NT2/D1 (cell line): ENCODE measurements at places on chromosomes 1 and 21.

- DNase-seq: no peak
Measured at GRCh38 chr1:77016386-77016985, 149.2 kb downstream of the ST6GALNAC5 start.

DNA sequence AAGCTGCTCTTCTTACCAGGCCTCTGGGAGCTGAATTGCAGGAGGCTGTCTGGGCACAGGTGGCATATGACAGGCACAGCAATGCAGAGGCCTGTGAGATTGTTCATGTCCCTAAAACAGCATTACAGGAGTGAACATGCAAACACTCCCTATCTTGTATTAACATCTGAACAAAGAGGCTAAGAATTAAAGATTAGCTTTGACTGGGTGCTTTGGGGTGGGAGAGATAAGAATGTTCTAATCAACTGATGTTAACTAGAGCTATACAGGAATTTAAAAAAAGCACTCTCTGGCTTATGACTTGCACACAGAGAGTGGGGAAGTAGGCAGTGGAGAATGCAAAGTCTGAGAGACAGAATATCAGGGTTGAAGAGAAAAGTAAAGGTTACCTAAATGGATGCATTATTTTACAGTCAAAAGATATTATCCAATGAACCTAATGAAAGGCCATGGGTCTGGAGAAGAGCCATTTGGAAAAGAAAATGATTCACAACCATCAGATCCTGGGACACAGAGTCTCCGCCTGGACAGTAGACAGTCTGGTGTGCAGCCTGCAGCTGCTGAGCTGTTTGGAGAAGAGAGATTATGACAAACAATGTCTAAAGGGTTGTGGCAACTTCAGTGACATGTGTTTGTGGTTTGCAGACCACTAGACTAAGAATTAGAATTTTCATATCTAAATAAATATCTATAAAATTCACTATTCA is 20.2 kb downstream of the DPT start:
- no peak for DNase-seq

- DNase-seq: no peak
Measured at GRCh38 chr21:44398499-44398898, 45.1 kb downstream of the TRPM2 start.

DNA sequence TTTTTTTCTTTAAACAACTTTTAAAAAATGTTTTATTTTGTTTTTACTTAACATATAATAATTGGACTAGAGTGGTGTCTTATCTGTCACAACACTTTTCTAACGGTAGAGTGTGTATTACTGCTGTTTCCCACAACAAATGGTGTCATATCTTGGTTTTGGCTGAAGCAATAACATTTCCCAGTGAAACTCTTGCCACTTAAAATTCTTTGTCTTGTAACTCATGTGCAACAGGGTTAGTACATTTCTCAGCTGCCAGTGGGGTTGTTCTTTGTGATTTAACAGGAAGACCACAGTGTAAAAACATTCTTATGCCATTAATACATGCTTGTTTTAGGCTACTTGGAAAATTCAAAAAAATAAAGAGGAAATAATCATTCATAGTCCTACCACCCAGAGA is 43.5 kb downstream of the ALPL start:
- no peak for DNase-seq

DNA sequence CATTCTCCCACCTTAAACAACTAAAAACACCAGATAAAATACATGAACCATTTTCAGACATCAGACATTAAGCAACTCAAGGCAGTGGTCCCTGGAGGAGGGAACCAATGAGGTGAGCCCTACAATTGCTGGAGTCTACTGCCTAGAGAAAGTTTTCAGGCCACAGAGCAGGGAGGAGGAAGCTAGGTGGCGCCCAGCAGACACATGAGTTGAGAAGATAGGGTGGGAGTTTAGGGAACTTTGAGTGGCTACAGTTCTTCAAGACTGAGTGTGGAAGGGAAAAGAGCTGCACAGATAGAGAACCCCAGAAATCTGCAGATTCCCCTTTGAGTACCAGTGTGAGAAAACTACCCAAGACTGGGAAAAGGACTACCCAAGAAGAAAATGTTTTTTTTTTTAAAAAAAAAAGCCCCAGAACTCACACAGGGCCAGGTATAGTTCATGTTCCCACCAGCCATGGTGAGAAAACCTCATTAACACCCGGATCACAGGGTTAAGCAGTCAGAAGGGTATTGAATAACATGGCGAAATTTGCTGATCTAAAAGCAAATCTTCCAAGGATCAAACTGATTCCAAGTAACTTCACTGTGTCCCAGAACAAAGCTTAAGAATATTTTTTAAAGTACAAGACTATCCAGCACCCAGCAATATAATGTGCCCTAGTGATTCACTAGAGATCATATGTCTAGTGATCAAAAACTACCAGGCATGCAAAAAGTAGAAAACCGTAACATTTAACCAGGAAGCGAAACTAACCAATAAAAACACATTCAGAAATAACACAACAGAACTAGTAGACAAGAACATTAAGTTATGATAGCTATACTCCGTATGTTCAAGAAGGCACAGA is 12.0 kb downstream of the ALDH9A1 start:
- DNase-seq: no peak

GRCh38 chr1:30995990-30996612 is 69.4 kb downstream of the PUM1 start:
- DNase-seq: no peak

GRCh38 chr21:25999921-26000582 is 170.5 kb downstream of the APP start:
- no peak for DNase-seq

DNA sequence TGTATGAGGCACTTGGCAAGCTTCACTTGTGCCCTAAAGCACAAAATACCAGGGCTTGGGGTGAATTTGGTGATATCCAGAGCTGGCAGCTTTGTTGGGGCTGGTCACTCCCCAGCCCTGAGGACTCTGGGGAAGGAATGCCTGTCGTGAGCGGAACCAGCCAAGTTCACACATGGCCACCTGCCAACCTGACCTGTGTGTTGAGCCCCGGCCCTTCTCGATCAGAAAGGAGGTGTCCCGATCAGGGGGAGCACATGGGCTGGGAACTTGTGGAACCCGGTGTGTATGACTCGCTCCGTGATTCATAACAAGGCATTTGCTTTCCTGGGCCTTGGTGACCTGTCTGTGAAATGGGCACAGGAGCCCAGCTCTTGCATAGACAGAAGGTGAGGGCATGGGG is 43.1 kb downstream of the AGPAT3 start:
- DNase-seq: no peak

DNA sequence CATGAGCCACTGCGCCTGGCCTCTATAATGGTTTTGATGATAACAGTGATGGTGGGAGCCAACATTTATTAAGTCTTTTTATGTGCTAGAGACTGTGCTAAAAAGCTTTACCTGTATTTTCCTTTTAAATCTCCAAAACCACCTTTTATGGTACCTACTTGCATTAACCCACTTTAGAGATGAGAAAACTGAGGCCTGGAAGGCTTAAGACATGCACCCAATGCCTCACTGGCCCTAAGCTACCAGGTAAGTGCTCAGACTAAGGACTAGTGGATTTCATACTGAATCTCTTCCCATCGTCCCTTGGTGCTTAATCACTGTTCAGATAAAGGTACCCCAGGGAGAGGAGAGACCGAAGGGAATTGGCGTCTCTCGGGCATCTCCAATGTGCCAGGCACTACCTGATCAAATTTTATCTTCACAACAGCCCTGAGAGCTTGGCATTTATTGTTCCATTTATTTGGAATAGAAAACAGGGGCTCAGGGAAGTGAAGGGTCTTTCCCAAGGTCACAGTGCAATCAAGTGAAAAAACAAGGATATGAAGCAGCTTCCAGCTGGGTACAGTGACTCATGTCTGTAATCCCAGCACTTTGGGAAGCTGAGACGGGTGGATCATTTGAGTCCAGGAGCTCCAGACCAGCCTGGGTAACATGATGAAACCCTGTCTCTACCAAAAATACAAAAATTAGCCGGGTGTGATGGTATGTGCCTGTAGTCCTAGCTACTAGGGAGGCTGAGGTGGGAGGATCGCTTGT is 84.2 kb downstream of the LACTBL1 start:
- no peak for DNase-seq

- no peak for DNase-seq
Measured at GRCh38 chr1:42127767-42128166, 25.4 kb upstream of the GUCA2B start.

GRCh38 chr1:59199719-59200376 is 97.0 kb upstream of the FGGY start:
- DNase-seq: no peak

- DNase-seq: no peak
Measured at GRCh38 chr1:37605806-37606474, 10.2 kb upstream of the GNL2 start.

- no peak for DNase-seq
Measured at GRCh38 chr1:95731466-95731865, 497.5 kb downstream of the RWDD3 start.

DNA sequence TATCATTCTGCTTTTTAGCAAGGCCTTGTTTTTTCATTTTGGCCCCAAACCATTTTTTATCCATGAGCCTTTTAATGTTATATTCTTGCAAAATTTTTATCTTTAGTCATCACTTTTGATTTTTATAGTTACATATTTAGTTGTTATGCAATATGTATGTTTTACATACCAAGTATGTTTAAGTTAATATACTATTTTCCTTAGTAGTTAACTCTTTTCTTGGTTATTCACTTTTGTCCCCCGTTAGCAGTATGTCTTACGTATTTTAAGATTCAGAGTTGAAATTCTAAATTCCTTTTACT is 44.5 kb downstream of the MAGI3 start:
- DNase-seq: no peak

GRCh38 chr1:241401156-241401555 is 44.2 kb upstream of the RGS7 start:
- no peak for DNase-seq

GRCh38 chr1:1315435-1315954 is 7.1 kb downstream of the PUSL1 start:
- DNase-seq: no peak
